ENCODE measurements at places on chromosomes 11 and 22.

DNA sequence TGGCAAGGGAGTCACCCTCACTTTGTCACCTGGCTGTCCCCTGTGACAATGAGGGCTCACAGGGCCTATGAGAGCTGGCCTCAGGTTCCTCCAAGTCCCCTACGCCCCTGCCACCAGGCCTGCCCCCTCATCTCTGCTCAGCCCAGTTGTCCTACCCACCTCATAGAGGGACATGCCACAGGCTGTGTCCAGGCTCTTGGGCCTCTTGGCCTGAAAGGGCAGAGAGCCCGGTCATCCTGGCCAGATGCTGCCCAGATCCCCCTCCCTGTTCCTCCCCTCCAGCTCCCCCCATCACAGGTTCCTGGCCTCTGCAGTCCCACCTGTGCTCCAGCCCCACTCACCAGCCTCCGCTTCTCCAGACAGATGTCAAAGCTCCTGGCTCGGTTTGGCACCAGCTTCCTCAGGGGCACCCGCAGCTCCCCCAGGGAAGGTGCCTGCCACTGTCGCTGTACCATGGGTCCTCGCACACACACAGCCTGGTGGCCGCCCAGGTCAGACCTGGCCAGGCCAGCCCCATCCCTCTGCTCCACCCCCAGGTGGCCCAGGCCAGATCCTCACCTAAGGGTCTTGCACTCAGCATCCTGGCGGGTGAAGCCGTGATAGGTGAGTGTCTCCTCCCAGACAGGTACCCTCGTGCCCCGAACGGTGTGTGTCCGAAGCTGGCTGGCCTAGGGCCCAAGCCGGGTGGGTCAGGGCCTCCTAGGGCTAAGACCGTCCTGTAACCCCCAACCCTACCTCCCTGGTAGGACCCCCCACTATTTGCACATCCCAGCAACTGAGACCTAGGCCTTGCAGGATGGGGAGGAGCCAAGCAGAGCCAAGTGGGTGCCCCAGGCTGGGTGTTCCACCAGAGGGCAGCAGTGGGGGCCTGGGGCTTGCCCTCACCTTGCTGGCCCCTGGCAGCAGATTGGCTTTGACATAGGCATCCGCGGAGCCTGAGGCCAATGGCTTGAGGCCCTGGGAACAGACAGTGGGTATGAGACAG is 8.3 kb downstream of the NDUFV1 start:
- DNase-seq = peak; percentile 15

- DNase-seq = no peak
These were observed 35.4 kb downstream of the SLN start for GRCh38 chr11:107676336-107677057.

DNA sequence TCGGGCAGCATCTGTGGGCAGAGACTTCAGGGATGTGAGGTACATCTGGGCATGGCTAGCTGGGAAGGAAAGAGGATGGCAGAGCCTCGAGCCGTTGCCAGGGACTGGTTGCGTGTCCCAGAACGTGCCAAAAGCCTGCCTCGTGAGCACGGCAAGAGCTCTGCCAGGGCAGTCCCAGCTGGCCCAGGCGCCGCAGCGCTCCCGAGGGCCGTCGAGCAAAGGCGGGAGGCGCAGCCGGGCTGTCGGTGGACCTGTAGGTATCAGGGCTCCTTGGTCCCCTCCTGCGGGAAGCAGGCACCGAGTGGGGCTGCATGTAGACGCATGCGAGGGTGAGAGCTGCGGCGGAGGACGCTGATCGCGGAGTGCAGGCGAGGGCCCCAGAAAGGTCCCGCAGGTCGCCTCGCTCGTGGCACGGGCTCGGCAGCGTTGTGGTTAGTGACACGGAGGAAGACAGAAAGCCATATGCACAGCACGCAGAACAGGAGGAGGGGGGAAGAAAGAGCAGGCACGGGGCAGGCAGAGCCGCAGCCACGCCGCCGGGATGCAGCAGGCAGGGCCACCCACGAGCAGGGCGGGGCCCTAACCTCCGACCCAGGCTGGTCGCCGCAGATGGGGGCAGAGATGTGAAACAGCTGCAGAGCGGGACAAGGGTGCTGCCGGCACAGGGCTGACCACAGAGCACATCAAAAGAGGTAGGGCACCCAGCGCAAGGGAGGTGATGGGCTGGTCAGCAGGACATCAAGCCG is 18.0 kb downstream of the LSP1 start:
- no peak for DNase-seq

DNA sequence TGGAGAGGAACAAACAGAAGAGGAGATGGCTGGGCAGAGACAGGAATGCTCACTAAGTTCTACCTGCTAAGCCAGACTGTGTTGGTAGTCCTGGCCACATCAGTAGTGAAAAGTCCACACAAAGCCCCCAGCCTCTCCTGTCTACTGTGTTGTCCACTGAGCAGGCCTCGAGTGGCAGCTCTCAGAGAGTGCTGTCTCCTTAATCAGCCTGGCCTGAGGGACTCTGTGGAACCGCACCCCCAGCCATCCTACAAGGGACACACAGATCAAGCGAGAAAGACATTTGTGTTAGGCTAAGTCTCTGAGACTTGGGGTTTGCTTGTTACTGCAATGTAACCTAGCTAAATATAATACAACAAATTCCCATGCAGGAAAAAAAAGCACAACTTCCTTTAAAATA is 71.0 kb downstream of the PACSIN2 start:
- no peak for DNase-seq

- DNase-seq = no peak
These were observed 24.3 kb upstream of the GLYATL1 start for GRCh38 chr11:58914821-58915543.

- DNase-seq = no peak
These were observed 4.1 kb downstream of the LRRC32 start for GRCh38 chr11:76666408-76666807.

DNA sequence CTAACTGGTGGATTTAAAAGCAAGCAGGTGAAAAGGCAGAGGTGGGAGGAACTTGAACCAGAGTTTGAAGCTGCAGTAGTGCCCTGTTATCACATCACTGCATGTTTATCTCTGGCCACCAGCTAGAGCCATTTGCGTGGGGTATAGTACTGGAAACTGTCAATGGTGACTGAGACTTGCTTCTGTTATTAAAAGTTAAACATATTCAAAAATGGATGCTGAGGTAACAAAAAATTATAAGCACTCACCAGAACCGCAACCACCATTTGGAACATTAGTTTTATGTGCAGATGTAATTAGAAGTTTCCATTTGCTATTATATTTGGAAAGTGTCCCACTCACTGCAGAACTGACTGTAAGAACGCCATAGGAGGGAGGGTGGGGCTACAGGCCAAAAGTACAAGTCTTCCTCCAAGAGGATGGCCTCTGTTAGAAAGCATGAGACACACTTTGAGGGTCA is 1.2 kb upstream of the CD59 start:
- DNase-seq = no peak

GRCh38 chr11:125932301-125932700 is 13.5 kb upstream of the VSIG10L2 start:
- no peak for DNase-seq

- DNase-seq = no peak
These were observed 6.3 kb downstream of the CABP7 start for GRCh38 chr22:29726106-29726505.

DNA sequence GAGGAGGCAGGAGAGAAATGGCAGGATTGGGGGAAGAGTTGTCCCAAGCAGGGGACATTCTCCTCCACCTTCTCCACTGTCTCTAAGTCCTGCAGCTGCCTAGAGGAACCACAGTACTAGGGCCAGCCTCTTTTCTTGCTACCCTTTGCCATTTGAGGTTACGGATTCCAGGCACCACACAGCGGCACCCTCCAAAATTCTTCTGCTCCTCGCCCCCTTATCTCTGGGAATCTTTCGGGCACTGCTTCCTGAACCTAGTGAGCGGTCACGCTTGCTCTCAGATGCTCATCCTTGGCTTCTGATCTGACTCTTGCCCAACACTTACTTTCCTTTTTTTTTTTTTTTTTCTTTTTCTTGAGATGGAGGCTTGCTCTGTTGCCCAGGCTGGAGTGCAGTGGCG is 26.6 kb upstream of the XBP1 start:
- no peak for DNase-seq

- DNase-seq = no peak
These were observed 10.8 kb upstream of the COMT start for GRCh38 chr22:19930551-19931486.

DNA sequence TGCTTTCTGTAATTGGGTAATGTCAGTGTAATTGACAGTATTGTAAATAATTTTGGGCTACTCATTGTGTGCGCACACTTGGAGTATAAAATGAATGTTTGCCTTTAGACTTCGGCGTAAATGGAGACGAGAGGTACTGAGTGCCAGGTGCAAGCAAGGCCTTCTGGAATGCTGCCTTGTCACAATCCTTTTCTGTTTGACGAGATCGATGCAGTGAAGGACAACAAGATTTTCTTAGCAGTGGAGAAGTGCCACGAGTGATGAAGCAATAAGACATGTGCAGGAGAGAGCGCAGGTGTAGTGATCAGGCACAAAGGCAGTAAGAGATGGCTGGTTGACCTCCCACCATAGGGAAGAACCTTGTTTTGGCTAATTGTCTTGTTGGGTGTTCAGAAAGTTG is 67.5 kb downstream of the DDX10 start:
- DNase-seq = no peak

- DNase-seq = no peak
These were observed 1.0 kb downstream of the ADSL start for GRCh38 chr22:40347300-40347699.
